ENCODE measurements at places on chromosomes 12 and 14.

GRCh38 chr14:93592786-93593185, 162.0 kb downstream of the UNC79 start:
- DNase-seq, result peak; percentile 57

GRCh38 chr14:100892496-100893227, 10.9 kb downstream of the RTL1 start:
- DNase-seq, result no peak

- DNase-seq, result no peak
Measured at GRCh38 chr12:26429070-26429691, 233.8 kb downstream of the SSPN start.

DNA sequence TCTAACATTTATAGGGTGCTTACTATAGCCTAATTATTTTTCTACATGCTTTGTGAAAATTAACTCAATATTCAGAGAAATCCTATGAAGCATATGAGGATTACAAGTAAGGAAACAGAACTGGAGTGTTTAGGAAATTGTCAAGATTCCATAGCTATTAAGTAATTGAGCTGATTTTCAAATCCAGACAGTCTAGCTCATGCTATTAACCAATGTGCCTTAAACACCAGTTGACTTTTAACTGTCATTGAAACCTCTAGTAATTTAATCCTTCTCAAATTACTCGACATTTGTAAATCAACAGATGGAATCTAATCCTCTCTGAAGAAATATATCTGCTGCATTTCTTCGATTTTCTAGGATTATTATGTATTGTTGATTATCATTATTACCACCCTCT, 488.9 kb downstream of the MDGA2 start:
- DNase-seq, result no peak

DNA sequence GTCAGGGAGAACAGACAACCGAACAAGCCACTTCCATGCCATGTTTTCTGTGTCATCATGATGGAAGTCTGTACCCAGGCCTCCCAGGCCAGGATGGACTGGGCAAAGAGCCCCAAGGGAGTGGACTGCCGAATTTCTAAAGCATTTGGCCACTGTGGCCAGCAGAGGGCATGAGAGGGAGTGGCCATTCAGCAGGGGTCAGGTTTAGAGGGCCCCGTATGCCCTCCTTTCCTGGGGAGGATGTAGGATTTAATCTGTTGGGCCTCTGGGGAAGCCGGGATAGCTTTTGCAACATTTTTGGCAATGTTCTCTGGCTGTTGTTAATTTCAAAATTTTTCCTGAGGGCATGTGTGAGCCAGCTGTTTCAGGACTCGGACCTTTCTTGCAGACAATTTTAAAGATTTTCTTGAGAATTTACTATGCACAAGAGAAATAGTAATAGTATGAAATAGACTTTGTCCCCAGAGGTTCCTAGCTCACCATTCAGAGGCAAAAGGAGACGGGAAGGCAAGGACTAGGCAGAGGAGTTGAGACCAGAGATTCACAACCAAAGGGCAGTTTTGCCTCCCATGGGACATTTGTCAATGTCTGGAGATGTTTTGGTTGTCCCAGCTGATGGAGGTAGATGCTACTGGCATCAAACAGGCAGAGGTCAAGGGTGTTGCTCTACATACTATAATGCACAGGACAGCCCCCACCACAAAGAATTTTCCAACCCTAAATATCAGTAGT, 18.0 kb downstream of the ACACB start:
- DNase-seq, result no peak

- DNase-seq, result no peak
Measured at GRCh38 chr12:76085520-76085868, 1.0 kb upstream of the NAP1L1 start.

DNA sequence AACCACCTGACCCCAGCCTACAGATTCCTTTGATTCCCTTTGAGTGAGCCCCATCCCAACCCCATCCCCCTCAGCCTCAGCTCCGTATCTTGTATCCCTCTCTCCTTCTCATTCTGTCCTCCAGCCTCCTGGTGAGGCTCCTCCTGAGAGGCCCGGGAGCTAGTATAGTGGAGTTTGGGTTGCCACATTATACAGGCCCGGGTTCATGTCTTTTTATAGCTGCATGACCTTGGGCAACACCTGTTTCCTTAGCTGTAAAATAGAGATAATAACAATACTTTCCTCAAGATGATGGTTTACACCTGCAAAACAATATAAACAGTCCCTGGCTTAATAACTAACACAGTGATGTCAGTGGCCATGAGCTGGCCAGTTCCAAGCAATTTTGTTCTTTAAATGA, 89.8 kb downstream of the STAB2 start:
- no peak for DNase-seq

DNA sequence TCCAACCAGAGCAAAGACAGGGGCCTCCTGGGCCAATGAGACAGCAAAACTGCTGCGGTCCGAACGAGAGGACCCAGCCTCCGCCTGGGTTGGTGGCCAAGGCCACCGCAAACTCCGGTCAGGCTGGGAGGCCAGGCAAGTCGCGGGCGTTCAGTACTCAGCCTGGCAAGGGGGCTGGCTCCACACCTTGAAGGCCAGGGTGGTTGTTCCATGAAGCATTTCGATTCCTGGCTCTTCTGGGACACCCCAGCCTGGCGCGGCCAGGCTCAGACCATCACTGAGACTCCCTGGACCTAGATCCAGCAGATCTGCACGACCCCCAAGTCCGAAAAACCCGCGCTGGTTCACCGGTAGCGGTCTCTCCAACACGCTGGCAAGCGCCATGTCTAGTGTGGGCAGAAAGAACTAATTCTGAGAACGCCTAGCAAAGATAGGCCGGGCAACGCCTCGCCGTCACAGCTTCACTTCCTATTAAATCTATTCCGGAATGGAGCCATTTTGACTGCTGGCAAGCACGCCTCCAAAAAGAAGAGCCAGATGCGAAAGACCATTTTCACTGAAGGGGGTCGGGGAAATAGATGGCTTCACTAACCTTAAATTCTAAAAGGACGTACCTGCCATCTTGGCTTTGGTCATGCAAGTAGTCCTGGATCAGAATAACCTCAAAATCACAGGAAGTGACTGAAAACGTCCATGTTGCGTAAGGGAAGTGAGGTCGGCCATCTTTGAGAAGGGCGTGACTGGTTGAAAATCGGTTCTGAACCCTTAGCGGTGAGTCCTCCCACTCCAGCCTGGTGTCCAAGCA, at the start of gene PSMB5:
Gene PSMB5 (minus strand): TSS at position 403 of the 805 bp plus-strand sequence. CDS start 19 bp downstream, at position 384.
- peak; percentile 98 for DNase-seq

DNA sequence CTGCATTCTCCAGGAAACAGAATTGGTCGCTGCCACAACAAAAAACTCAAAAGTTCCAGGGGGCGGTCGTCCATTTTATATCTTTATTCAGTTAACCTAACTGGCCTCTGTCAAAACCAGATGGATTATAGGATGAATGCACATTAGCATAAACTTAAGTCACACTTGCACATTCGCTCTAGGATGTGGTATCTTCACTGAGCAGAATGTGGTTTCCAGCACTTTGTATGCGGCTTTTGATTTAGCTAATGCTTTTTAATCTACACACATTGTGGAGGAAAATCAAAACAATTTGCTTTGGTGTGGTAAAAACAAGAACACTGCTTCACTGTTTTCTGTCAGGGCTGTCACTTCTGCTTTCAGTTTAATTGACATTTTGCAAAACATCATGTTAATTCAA, 4.5 kb downstream of the TAS2R50 start:
- no peak for DNase-seq

DNA sequence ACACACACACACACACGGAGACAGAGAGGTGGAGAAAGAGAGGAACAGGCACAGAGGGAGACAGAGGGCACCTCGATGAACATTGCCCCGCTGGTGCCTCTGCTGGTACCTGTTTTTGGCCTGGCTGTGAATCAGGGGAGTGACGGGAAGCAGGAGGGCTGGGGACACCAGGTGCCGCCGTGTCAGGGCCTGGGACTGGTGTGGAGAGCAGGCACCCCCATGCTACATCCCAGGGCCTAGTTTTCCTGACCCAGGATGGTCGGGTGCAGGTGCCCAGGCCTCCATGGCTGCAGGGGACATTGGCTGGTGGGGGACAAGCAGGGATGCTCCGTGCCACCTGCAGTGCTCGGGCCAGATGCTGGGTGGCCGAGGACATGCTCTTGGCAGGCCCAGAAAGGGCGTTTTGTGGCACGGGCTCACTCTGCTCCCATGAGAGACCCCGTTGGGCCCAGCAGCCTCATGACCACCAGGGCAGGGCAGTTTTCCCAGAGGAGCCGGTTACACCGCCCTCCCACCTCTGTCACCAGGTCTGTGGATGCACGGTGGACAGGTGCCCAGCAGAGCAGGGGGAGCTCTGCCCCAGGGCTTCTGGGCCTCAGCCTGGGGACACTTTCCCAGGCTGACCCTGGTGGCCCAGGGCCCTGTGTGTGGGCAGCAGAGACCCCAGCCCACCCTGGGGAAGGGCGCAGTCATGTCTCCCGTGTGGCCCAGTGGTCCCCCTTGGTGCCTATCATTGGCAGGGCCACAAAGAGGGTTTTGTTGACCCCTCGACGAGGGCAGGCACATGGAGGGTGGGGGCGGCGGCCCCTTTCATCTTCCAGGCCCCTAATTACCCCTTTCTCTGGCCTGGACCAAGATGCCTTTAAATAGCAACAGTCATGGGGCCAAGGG, 207.5 kb upstream of the RTL1 start:
- DNase-seq, result peak; percentile 87

GRCh38 chr12:40142001-40142744, 36.3 kb upstream of the SLC2A13 start:
- no peak for DNase-seq

All from esophagus muscularis mucosa (tissue), 4 donors.